Effector memory CD4-positive, alpha-beta T cell (primary cell): ENCODE measurements at places on chromosomes 3 and 15.

DNA sequence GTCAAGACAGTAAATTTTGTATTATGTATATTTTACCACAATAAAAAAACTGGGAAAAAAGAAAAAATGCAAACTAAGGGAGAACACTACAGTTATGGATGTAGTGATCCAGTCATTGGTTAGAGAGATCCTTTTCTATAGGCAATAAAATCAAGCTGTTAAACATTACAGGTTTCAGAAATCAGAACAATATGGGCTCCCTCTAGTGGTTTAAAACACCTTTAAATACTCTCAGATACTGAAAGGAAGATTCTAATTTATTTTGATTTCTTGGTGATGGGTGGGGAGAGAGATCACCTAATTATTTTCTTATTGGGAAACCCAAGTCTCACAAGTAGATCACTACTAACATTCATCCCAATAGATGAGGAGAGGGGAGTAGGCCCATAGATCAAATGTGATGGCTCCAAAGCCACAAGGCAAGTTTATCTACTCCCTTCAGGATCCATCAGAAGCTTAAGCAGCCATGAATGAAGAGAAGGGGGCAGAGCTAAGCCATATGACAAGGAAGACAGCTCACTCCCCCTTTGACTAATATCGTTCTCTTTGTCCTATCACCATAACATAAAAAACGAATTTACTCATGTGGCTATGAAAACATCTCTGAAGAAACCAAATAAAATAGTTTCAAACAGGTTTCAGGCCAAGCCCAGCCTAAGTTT, 118.6 kb downstream of the ANO10 start:
- no peak for DNase-seq

DNA sequence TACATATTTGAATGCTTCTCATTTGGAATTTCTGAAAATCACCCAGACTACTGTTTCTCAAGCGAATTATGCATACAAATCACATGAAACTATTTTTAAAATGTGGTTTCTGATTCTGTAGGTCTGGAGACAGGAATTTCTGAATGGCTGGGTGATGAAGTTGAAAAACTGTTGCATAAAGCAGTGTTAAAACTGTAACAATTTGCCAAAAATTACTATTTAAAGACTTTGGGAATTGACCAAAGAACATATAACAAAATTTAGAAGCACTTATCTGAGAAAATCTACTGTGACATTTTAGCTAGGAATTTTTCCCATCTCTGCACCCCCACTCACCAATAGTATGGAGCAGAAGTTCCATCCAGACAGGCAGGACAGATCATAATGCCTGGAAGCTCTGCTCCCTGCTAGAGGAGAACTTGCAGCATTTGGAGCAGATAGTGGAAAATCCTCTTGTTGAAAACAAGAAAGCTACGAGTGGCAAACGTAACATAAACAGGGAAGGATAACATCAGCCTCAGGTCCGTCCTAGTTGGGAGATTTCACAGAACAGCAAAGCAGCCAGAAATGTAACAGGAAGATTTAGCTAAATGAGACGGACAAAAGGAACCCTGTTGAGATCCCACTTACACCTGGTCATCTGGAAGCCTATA, 132.3 kb upstream of the MCTP2 start:
- DNase-seq = no peak

DNA sequence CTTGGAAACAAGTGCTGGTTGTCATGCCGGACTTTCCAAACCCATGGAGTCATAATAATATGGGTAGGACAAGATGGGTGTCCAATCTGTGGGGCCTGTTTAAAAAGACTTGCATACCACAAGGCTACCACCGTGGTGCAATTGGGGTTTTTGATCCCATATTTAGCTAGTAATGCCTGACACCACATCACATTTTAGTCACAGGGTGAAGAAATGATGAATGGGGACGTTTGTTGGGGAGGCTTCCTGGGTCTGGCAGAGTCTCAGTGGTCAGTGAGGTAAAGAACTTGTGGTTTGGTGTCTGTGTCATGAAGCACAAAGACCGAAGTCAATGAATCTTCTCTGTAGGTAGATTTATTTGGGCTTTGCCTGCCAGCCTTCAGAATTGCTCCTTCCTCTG, 31.0 kb downstream of the P3H2 start:
- no peak for DNase-seq

DNA sequence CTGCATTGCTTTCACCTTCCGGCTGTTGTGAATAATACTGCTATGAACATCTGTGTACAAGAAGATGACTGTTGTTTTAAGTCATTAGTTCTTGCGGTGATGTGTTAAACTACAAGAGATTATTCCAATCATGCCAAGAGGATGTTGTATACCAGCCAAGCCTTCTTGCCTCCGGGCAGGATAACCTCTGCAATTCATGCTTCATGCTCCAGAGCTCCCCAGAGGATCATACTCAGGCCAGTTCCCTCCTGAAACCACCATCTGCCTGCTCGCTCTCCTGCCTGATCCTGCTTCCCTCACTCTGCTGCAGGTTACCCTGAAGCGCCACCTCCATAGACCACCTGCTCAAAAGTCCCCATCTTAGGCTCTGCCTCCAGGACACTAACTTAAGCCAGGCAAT, 187.1 kb upstream of the PROK2 start:
- DNase-seq = no peak

DNA sequence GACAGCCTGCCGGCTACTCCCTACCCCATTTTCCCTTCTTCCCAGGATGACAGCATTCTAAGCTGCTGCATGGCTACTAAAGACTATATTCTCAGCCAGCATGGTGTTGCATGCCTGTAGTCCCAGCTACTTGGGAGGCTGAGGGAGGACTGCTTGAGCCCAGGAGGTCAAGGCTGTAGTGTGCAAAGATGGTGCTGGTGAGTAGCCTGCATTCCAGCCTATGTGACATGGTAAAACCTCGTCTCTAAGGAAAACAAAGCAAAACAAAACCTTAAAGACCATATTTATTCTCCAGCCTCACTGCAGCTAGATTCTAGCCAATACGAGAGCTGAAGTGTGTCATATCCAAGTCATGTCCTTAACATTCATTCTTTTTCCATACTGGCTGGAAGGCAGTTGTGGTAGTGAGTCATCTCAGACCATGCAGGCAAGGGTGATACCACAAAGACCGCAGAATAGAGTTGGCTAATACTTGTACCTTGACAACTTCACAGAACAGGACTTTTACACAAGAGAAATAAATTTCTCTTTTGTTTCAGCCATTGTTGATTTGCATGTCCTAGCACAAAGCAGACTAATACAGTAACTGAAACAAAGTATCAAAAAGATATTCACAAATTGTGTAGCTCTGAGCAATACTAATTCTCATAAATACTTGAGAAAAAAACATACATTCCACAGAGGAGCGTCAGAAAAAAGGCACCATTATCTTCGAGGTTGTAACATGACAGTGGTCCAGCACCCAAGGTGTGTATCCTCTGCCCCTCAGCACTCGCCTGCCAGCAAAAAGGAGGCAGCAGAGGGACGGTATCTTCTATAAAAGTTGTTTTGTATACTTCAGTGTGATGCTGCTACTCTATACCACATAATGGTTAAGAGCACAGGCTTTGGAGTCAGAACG, 14.8 kb downstream of the PBRM1 start:
- DNase-seq = peak; percentile 20

DNA sequence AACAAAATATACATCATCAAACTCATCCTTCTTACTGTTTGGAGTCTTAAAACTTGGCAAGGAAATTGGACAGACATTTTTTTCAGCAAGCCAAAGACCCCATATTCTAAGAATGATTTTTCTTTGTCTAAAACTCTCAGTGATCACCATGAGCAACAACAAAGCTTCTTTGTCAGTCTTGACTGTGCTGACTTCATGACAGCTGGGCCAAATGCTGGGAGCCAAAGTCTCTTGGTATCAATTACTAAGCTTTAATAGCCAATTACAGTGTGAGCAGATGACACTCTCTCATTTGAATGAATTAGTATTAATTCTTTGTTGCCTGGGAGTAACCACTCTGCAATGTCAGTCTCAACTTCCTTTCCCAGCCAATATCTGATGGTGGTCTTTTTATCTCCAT, 48.1 kb upstream of the GK5 start:
- no peak for DNase-seq

DNA sequence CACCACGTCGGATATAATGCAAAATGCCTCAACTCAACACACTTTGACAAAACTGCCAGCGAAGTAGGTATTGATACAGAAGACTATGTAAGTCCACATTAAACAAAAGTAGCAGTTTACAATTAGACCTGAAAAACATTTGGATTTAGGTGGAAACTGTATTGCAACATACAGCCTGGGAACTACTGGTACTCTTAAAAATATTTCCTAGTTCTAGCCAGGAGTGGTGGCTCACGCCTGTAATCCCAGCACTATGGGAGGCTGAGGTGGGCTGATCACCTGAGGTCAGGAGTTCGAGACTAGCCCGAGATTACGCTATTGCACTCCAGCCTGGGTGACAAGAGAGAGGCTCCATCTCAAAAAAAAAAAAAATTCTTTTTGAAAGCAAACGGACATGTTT, 246.2 kb downstream of the ZBTB20 start:
- no peak for DNase-seq

GRCh38 chr15:98684436-98684835, 36.1 kb downstream of the IGF1R start:
- DNase-seq = no peak

DNA sequence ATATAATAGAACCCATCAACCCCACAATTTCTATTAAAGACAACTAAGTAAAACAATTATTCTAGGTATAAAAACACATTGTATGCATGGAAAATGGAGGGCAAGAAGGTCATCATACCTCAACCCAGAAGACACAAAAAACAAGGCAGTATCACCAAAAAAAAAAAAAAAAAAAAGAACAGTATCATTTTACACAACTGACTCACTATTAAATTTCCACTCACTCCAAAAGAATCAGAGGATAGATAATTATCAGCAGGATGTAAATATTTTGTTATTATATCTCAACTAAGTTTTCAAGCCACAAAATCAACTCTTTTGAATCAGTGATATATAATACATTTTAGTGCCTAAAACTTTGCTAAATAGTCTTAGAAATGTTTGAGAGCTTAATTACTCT, 55.0 kb downstream of the CLASP2 start:
- DNase-seq = no peak

- DNase-seq = no peak
These were observed 580.5 kb downstream of the OTOL1 start for GRCh38 chr3:162077108-162077507.

GRCh38 chr3:139762302-139762701, 84.5 kb upstream of the NMNAT3 start:
- no peak for DNase-seq

DNA sequence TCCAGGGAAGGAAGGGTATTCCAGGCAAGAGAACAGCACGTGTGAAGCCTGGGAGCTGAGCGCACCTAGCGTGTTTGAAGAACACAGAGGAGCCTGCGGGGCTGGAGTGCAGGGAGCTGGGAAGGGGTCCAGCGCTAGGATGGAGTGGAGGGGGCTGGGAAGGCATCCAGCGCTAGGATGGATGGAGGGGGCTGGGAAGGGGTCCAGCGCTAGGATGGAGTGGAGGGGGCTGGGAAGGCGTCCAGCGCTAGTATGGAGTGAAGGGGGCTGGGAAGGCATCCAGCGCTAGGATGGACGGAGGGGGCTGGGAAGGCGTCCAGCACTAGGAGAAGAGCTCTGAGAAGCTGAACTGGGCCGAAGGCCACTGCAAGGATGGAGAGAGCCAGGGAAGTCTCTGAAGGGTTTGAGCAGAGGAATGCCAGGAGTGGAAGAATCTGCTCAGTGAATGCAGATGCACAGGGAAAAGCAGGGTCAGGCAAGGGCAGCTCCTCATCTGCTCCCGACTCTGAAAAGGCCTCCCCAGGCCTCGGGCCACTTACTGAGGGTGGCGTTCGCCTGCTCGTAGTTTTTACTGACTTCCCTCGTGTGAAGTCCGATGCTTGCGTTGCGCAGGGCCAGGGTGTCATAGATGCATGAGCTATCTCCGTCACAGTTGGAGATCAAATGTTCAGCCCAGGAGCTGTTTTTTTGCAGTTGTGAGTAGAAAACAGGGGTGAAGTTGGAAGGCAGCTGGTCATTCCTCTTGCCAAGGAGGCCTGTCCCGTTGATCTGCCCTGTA, 39.8 kb downstream of the MUC20 start:
- no peak for DNase-seq

DNA sequence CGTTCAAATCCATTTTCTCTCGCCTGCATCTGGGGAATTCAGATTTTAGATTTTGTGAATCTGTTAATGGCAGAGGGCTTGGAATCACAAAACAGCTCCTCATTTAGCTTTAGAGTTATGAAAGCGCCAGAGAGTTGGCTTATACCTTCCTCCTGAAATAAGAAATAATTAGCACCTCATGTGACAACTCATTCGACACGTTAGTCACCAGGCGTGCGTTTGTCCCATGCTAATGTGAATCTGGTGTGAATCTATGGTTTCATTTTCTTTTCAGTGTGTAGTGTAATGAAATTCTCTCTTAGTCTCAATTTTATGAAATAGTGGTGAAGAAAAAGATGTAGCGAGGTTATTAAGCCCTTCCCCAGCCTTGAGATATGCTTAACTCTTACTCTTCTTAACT, 89.4 kb downstream of the EDEM1 start:
- DNase-seq = no peak

DNA sequence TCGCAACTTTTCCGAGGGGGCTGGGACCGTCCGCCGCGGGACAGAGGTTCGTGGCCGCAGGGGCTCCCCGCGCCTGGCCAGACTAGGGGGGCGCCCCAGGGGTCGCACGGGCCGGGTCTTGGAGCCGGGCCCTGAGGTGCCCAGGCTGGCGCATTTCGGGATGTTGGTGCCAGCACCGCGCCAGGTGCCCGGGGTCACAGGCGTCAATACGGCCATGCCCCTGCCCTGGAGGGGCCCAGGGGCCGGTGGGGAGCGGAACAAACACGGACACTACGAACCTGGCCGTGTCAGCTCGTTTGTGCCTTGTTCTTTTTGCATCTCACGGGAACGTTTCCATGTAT, 366 bp downstream of the TM6SF1 start:
- DNase-seq = no peak

- DNase-seq = no peak
These were observed 87.9 kb upstream of the MEF2A start for GRCh38 chr15:99477791-99478471.

- no peak for DNase-seq
These were observed 146.4 kb downstream of the EPHA6 start for GRCh38 chr3:96960661-96961330.

- DNase-seq = no peak
These were observed 251.6 kb downstream of the RPLP1 start for GRCh38 chr15:69704229-69704628.

- DNase-seq = no peak
These were observed 66.6 kb downstream of the PIK3CB start for GRCh38 chr3:138768125-138768524.

GRCh38 chr15:87916208-87916607, 340.3 kb downstream of the NTRK3 start:
- DNase-seq = no peak

GRCh38 chr15:99453637-99454030, 112.2 kb upstream of the MEF2A start:
- DNase-seq = no peak
